H9 (cell line): ENCODE measurements at places on chromosomes 5 and 9. TPM values are rescaled to one million over a fixed set of nuclear protein-coding genes. Genes with fewer than 3 reads are reported as not detected.

The HK3 gene
- total RNA-seq = not detected in 2 replicates

The BTNL9 gene
- total RNA-seq = 0.88 and 0.96 TPM in 2 replicates

The MOB3B gene
- total RNA-seq = 9.8 and 10.6 TPM in 2 replicates

The SPEF2 gene
- 0.33 and 1.0 TPM in 2 replicates for total RNA-seq

The SPATA31A5 gene
- 0.28 and 0.46 TPM in 2 replicates for total RNA-seq

The QRFP gene
- not detected in 2 replicates for total RNA-seq

The NTRK2 gene
- 0.02 TPM in 1 of 2 replicates, not detected in the other for total RNA-seq

The PCDHA4 gene
- 3.5 and 3.9 TPM in 2 replicates for total RNA-seq

The TAF11L5 gene
- not detected in 2 replicates for total RNA-seq

The NR4A3 gene
- 0.20 and 0.24 TPM in 2 replicates for total RNA-seq

The SOX30 gene
- total RNA-seq = 0.13 TPM in 1 of 2 replicates, not detected in the other

The PLAC8L1 gene
- total RNA-seq = 0.52 and 0.64 TPM in 2 replicates

The TRPM3 gene
- total RNA-seq = 7.7 and 10.3 TPM in 2 replicates

The CARD9 gene
- 5.5 and 5.6 TPM in 2 replicates for total RNA-seq

The HTR1A gene
- 0.55 and 0.79 TPM in 2 replicates for total RNA-seq
